ENCODE measurements at places on chromosomes 7 and 10.

- no peak for DNase-seq
These were observed 4.1 kb downstream of the ARMC3 start for GRCh38 chr10:22931948-22932347.

DNA sequence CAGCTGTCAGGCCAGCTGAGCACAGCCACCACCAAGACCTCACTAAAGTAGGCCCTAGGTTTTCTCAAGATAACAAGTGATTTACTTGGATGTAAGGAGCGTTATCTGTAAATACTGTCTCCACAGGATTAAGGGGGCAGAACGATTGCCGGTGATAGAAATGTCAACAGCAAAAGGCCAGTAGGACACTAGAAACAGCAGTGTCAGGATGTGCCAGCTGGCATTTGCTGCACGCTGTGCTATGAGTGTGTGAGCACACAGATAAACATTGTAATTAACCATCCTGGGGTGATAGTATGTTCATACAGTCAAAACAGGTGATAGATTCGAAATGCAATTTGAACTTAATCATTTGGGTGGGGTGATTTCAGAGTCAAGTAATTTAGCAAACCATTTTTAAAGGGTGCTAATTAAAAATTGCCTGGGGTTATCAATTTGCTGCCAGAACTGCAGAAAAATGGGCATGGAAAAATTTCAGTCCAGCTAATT lies 36.3 kb upstream of the NOBOX start:
- DNase-seq, result no peak

DNA sequence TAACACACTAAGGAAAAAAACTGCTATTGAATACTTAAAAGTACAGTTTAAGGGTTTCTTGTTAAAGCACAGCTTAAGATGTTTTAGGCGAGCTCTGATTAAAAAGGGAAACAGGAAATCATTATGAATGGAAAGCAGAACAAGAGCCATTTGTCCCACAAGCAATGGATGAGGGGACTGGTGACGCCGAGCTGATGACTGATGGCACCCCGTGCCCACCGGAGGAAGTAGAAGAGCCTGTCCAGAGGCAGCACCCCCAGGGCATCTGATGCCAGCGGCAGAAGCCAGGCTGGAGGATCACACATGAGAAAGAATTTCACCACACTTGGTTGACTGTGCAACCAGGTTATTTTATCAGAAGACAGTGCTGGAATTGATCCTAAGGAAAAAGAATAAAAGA lies 15.0 kb upstream of the INSIG1 start:
- no peak for DNase-seq

GRCh38 chr7:83970081-83970480 lies 224.5 kb downstream of the SEMA3A start:
- DNase-seq, result no peak

DNA sequence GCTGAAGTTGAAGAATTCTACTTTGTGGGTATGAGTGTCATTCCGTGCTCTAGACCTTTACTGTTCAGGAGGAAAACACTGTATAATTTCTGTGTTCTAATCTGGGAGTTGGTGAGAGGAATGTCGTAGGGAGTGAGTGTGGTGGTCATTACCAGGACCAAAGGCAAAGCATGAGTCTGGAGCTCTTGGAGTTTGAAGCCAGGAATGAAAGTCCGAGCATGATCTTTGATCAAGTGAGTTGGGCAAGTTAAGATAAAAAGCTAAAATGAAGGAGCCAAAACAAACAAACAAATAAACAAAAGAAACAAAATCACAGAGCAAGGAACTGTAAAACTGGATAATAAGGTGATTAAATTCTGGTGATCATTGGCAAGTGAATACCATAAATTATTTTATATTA lies 161.4 kb downstream of the AGMO start:
- DNase-seq, result no peak

- peak; percentile 77 for DNase-seq
These were observed 27.6 kb upstream of the RNF32 start for GRCh38 chr7:156612930-156613329.

DNA sequence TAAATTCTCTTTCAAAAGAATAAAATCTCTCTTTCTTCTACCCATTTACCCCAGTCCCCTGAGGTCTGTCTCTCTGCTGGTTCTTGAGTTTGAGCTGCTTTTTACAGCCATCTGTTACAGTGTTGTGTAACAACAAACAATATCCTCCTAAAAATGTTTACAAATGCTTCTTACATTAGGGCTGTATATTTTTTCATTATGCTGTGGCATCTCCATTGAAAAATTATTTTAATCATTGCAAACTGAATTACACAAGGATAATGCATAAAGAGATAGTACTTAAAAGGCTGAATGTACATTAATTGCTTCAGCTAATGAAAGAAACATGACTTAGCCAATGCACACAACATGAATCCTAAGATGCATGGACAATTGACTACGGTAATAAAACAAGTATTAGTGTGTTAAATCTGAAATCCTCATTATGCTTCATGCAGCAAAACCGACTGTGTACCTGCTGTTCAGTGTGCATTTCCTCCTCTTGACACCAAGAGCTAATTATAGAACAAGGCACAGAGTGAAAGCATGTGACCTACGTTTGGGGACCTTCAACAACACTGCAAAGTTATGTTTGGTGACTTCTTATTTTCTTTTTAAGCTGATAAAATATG lies 181.7 kb upstream of the RHOBTB1 start:
- DNase-seq, result no peak

DNA sequence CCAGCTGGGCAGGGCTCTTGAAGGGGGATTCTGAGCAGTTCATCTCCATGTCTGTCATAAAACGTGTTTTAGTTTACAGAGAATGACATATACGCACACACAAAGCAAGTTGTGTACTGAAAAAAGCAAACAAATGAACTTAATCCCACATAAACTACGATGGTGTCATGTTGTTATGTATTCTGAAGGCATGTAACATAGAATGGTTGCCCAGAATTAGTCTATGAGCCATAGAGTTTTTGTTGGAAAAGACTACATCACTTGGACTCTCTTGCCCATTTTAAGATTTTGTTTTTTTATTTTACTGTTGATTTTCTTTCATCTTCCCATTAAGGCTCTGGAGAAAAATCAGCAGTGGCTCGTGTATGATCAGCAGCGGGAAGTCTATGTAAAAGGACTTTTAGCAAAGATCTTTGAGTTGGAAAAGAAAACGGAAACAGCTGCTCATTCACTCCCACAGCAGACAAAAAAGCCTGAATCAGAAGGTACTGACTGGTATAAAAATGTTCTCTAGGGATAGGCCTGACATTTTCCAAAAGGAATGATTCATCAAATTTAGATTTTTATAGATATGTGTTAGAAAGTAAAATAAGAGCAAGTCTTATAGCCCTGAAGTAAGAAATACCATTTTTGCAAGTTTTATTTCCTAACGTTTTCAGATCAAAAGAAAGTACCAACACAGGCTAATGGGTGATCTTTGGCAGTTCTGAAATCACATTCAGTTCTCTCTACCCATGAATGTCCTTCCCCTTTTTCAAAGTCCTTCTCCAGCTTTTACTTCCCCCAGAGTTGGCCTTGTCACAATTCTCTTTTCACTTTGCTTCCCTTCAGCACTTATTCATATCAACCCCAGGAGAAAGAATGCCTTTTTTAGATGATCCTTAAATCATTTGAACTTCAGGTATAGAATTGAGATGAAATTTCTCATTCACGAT lies 18.9 kb downstream of the CEP55 start:
- DNase-seq, result no peak

DNA sequence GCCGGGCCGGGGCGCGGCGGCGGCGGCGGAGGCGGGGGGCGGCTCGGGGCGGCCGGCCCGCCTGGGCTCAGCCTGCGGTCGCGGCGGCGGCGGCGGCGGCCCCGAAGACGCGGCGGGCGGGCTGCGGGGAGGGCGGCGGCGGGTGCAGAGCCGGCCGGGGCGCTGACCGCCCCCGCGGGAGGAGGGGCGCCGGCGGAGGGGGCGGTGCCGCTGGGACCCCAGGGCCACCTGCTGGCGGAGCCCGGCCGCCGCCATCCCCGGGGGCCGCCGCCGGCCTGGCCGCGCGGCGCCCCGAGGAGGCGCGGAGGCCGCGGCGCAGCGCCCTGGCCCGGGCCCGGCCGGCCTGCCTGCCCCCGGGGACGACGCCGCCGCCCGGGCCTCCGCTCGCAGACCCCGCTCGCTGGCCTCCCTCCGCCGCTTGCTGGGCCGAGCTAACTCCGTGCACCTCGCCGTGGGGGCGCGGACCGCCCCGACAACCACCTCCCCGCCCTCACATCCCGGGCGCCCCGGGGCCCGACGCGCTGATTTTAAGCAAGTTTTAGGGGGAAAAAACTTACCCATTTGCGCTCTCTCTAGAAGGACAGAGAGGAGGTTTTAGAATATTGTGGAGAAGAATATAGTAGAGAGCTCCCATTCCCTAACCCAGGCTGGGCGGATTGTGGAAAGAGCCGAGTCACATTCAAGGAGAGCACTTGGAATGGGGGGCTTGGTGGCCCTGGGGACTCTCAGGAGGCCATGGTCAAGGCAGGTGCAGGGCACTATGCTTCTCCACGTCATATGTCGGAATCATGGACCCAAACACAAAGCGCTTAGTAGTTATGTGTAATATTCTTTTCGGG lies at the start of gene BEND7:
Gene BEND7 (minus strand): TSS at position 140 of the 839 bp plus-strand sequence. CDS start 481 bp downstream, outside the sequence.
- no peak for DNase-seq

- DNase-seq, result no peak
These were observed 131.3 kb upstream of the NPVF start for GRCh38 chr7:25359471-25360059.

- no peak for DNase-seq
These were observed 17.5 kb upstream of the FRA10AC1 start for GRCh38 chr10:93719901-93720300.

- peak; percentile 19 for DNase-seq
These were observed 657 bp downstream of the HACD1 start for GRCh38 chr10:17616403-17617030.

- no peak for DNase-seq
These were observed 45.0 kb downstream of the ZCCHC24 start for GRCh38 chr10:79400146-79401004.

DNA sequence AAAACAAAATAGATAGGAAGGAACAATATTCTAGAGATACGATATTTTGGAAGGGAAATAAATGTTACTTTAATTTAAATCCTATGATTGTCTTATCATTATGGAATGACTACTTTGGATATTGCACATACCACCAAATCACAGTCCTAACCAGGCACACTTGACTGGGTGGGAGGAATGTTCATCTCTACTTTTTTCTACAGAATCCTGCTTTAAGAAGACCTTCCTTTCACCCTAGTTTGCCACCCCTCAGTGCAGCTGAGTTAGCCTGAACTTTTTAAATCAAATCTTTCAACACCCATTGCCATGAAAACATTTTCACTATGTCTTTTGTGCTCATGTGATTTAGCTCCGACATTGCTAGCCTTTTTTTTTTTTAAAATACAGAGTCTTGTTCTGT lies 38.1 kb downstream of the RELN start:
- no peak for DNase-seq

DNA sequence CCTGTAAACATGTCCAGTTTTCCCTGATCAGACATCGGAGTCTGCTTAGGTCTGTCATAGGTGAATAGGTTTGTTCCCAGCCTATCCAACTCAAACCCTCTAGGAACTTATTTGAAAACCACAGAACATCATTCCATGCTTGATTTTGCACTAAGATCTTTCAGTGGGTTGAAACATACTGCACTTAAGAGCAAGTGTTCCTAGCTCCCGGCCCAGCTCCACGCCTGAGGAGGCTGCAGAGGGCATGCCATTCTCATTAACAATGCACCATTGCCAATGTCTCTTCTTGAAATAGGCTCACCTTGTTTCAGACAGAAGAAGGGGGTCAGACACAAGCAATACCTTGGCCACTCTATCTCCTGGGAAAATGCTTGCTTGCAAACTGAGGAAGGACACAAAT lies 78.0 kb upstream of the EGR2 start:
- DNase-seq, result no peak

- no peak for DNase-seq
These were observed 413.8 kb downstream of the KCNMA1 start for GRCh38 chr10:77223526-77224460.

- no peak for DNase-seq
These were observed 77.9 kb downstream of the THSD7A start for GRCh38 chr7:11754123-11754522.

- DNase-seq, result no peak
These were observed 264.0 kb downstream of the ARL4A start for GRCh38 chr7:12951397-12951801.

DNA sequence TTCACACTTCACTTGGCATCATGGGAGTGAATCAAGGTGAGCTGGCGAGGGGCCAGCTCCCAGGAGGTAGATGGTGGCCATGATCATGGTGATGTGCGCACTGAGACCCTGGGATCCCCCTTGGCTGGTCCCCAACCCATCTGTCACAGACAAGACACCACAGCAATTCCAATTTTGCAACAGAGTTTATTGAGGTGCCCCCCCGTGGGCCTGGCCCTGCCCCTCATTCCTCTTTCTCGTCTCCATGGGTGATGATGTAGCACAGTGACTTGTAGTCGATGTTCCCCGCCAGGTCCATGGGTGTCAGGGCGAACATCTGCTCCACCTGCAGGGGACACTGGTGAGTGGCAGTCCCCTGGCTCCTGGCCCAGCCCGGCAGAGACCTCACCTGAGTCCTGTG lies 2.4 kb downstream of the MYL7 start:
- DNase-seq, result no peak

DNA sequence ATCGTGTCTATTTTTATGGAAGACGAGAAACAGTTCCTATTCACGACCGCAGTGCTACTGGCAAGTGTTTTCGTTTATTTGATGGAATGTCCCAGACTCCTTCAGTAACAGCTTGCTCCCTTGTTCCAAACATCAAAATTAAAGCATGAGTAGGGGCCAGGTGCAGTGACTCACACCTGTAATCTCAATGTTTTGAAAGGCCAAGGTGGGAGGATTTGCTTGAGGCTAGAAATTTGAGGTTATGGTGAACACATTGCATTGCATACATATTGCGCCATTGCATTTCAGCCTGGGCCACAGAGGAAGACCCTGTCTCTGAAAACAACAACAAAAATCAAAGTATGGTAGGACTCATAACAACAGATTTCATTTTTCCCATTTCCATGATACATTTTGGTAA lies 22.8 kb downstream of the PTTG1IP2 start:
- DNase-seq, result no peak

GRCh38 chr7:38306914-38307313 lies 33.5 kb upstream of the TARP start:
- DNase-seq, result no peak

- no peak for DNase-seq
These were observed 579.7 kb downstream of the SUGCT start for GRCh38 chr7:40714363-40715052.

DNA sequence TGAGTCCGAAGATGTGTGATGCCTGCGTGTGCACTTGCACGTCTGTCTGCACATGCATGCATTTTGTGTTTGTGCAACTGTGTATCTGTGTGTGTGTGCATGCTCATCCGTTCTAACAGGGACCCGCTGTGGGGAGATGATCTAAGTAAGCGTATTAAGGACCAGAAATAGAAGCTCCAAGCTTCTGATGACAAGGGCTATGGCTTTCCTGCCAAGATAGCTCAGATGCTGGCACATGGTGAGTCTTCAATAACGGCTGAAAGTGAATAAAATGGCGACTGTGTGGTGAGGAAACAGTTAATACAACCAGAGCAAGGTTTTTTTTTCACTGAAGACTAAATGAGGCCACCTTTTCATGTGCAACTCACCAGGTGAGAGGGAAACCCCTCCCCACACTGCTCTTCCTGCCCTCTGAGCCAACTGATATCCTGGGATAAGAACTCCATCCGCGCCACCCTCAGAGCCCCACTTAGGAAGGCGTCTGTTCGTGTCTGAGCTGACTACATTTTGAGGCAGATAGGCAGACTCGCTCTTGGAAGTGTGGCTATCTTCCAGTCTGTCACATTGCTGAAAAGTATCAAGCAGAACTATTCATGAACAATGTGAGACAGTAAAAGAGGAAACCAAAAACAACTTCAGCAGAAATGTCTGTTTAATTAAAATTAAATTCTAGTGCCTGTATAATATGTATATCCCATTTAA lies 47.4 kb upstream of the TCERG1L start:
- DNase-seq, result no peak

- DNase-seq, result no peak
These were observed 79.0 kb upstream of the SEMA3C start for GRCh38 chr7:80997841-80998240.

Data from CD8-positive, alpha-beta T cell (primary cell).